ENCODE measurements at places on chromosomes 6 and 20.

GRCh38 chr6:150931405-150931804 is 65.9 kb downstream of the MTHFD1L start:
- DNase-seq: no peak

DNA sequence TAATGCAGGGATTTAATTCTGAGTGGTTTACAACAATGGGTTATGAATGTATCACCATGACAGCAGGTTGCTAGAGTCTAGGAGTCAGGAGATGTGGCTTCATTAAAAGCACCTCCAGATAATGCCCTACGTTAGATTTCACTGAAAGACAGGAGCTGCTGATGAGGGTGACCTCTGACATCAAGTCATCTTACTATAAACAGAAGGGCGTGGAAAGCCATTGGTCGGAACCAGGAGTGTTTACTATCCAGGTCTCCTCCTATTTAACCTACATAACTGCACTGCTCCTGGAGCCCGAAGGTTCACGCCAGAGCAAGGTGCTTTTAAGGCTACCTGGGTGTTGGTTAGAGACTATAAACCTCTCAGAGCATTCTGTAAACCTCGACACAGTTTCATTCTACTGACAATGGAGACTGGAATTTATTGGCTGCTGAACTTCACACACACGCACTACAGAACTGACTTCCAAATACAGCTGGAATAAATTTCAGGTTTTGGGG is 128.7 kb downstream of the EYA4 start:
- DNase-seq: no peak

DNA sequence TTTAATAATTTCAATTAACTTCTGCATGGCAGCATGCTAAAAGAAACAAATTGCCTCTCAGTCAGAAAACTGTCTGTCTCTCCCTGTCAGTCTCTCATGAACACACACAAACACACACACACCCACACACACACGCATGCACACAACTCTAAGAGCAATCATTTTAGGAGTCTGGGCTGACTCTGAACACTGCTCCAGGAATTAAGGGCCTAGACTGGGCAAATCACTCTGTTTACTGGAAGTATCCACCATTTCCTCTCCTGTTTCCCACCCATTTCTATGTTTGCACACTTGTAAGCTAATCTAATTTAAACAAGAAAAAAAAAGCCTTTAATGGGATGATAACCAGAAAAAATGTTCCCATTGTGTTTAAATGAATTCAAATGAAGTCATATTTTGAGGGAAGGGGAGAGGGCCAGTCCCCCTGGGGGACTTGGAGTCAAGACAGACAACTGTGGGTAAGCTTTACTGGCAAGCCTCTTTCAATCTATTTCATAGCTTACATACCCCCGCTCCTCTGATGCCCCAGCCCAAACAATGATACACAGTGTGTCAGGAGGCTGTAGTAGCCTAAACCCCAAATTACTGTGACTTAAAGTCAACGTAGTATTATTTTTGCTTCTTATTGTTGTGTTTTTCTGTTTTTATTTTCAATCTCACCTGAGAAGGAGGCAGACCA is 447.8 kb upstream of the FLRT3 start:
- no peak for DNase-seq

- DNase-seq: no peak
Observed at GRCh38 chr6:16243055-16243454, 4.7 kb downstream of the GMPR start.

- DNase-seq: no peak
Observed at GRCh38 chr6:49632727-49633126, 3.9 kb downstream of the RHAG start.

DNA sequence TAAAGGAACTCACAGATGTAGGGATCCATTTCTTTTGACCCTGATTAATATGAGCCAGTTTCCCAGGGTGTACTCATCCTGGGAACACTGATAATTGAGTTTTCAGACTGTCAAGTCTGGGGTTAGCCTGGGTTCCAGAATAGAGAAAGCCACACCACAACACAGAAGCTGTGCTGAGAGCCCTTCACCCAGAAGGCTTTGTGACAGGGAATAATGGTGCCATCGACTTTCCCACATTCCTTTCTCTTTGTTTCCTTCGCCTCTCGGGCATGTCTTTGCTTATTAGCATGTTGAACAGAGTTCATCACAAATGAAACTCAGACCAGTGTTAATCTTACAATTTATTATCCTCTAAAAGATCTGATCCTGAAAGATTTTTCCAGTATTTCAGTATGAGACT is 95.0 kb downstream of the TCP11 start:
- no peak for DNase-seq

- DNase-seq: no peak
Observed at GRCh38 chr6:88165844-88166492, at the start of gene CNR1. Gene CNR1, minus strand, starts transcription at chr6:88166347. Its CDS starts 21,073 bp downstream, at chr6:88145274.

DNA sequence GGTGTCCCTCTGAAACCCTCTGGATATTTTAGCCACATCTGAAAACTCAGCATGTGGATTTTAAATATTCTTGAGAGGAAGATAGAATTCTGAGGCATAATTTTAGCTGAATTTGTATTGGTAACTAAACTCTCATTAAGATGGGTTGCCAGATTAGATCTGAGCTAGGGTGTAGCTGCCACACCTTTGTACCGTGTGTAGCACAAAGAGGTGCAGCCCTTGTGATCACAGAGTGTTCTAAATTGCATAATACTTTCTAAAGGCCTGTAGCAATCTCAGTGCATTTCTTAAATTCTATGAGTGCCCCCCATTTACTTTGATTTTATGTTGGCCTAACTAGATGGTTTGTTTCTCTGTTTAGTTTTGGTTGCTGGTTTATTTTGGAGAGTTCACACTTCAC is 53.0 kb downstream of the FLRT3 start:
- DNase-seq: no peak

- DNase-seq: no peak
Observed at GRCh38 chr6:40912158-40912946, 126.7 kb downstream of the UNC5CL start.

DNA sequence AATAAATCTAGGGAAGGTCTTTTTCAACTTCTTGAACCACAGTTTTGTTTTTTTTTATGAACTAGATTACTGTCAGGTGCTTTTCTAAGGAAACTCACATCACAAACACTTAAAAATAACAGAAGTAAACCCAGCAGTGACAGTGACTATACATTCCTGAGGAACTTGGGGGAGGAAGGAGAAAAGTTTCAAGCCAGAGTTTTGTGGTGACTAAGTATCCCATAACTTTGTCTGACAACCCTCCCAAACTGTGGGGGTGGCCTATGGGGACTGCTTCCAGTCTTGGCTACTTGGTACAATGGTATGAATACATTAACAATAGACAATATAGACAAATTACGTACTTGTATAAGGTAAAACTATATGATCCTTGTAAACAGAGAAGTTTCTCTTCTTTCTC is 202.5 kb upstream of the MAN1A1 start:
- DNase-seq: peak; percentile 50

DNA sequence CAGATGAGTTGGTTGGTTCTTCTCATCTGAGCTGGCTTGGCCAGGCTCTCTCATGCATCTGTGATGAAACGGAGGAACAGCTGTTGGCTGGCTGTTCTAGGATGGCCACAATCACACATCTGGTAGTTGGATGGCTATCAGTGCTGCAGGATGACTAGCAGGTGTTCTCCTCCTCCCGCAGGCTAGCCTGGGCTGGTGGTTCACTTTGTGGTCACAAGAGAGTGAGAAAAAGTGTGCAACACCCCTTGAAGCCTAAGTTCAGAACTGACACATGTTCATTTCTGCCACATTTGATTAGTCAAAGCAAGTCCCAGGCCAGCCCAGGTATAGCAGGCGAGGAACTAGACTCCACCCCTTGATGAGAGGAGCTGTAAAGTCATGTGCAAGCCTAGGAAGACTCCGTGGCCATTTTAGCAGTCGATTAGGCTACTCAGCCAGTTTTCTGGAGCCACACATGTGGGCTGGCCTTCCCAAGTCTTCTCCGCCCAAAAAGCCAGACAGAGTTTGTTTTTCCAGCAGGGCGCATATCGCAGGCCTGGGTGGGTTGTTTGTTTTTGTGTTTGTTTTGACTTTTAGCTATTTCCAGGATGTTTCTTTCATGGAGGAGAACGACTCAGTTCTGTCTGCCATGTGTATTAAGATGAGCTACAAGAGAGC is 120.8 kb downstream of the ISM1 start:
- no peak for DNase-seq

DNA sequence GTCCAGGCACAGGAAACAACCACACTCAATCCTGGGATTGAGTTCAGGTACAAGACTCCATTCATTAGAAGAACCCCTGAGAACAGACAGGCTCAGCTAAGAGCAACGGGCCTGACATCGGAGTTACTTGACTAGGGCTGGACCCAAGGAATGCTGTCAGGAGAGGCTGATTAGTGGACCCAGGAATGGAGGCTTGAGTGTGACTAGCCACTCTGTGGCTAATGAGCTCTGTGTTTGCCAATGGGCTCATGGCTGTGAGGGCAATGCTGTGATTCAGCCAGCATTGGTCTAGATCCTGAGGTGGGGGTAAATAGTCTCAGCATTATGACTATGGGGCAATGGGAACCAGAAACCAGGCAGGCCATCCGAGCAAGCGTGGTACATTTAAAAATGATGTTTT is 71.8 kb downstream of the RIOK1 start:
- DNase-seq: no peak

DNA sequence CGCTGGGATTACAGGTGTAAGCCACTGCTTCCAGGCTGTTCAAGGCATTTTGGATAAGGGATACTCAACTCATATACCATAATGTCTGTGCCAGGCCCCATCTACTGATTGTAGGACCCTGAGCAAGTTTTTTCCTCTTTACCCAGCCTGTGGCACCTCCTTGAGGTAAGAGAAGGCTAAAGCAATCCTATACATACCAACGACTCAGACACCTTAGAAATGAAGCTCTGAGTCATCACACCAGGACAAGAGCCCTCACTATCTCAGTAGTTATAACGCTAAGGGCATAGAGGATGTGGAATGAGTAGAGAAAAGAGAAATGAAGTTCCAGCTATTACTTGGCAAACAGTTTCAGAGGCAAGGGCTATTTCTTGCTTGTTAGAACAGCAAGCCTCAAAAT is 16.9 kb downstream of the NDRG3 start:
- no peak for DNase-seq

GRCh38 chr6:151372164-151372563 is 19.2 kb downstream of the ZBTB2 start:
- DNase-seq: no peak

DNA sequence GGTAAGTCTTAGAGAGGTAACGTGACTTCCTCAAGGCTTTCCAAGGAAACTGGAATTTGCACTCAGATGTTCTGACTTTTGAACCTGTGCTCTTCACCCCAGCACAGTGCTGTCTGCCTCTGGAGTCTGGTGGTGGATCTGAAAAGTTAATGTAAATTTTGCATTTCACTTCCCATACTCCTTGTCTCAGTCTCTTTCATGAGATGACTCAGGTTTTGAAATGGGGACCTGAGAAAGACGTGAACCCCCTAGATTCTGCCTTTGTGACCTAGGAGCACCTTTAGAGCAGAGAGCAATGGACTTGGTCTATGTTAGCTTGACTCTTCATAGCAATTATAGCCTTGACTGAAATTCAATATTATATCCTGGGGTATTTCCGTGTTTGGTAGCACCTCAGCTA is 223.0 kb downstream of the QKI start:
- DNase-seq: no peak

GRCh38 chr6:35036059-35036827 is 104.9 kb downstream of the TCP11 start:
- no peak for DNase-seq

DNA sequence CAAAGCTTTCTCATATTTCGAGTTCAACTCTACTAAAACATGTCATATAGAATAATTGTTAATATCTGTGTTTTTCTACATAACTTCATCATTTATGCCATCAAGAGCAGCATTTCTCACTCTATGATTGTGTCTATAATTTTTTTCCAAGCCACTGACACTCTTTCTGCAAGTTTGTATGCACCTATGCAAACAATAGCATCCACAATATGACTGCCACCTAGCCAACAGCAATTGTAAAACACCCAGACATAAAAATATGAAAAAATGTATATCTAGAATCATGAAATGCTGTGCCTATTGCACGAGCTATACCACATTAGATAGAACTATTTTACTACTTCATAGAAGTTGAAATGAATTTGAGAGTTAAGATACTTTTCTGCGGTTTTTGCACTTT is 286.5 kb upstream of the MARCKS start:
- DNase-seq: no peak

GRCh38 chr6:111559188-111560097 is 46.2 kb downstream of the TRAF3IP2 start:
- no peak for DNase-seq

DNA sequence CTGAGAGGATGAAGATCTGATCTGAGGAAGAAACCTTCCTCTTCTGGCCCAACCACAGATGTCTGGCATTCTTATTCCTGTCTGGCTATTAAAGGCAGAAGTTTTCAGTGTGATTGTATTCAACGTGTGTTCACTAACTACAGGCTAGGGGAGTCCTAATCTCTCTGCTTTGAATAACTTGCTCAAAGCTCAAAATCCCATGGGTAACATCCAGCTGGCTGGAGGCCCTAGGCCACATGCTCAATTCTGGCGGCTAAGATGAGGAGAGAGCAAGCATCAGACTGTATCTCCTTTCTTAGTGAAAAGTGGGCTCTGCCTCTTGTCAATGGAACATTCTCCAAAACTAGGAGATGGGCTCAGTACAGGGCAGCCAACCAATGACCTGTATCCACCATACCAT is 478.0 kb downstream of the KIF16B start:
- DNase-seq: no peak

DNA sequence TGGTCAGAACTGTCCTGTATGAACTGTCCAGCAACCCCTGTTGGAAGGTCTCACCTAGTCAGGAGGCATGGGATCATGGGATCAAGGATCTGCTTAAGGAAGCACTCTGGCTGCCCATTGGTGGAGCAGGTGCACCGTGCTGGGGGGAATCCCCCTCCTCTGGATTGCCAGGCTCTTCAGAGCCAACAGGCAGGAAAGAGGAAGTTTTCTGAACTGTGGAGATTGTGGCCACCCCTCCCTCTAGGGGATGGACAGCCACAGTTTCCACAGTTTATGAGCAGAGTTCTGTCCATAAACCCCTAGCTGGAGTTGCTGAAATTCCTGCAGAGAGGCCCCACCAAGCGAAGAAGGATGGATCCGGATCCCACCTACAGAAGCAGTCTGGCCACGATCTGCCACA is 13.0 kb upstream of the HLA-DQB1 start:
- no peak for DNase-seq

GRCh38 chr6:114987281-114987680 is 644.5 kb upstream of the HS3ST5 start:
- DNase-seq: no peak

DNA sequence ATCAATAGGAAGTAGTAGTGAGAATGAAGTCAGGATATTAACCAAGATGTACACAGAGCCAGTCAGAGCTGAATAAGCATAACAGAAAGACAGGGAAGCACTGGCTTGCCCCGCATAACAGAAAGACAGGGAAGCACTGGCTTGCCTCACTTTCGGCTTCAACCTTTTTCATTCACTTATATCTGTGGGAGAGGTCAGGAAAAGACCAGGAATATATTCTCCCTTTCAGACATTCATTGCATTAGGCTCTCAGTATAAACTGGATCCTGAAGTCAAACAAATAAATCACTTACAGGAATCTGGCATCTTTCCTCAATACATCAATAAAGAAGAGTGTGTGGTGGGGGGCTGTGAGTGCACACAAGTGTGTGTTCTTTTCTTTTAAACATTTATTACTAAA is 437.6 kb downstream of the C6orf118 start:
- DNase-seq: no peak

- no peak for DNase-seq
Observed at GRCh38 chr6:17653198-17653882, 53.2 kb downstream of the FAM8A1 start.

- no peak for DNase-seq
Observed at GRCh38 chr6:109671733-109672132, 19.3 kb downstream of the AK9 start.

Measured in bone marrow (tissue), 2 donors.